ENCODE measurements at places on chromosomes 16 and 17.

GRCh38 chr16:14109077-14109775 is 38.1 kb downstream of the MRTFB start:
- no peak for DNase-seq

DNA sequence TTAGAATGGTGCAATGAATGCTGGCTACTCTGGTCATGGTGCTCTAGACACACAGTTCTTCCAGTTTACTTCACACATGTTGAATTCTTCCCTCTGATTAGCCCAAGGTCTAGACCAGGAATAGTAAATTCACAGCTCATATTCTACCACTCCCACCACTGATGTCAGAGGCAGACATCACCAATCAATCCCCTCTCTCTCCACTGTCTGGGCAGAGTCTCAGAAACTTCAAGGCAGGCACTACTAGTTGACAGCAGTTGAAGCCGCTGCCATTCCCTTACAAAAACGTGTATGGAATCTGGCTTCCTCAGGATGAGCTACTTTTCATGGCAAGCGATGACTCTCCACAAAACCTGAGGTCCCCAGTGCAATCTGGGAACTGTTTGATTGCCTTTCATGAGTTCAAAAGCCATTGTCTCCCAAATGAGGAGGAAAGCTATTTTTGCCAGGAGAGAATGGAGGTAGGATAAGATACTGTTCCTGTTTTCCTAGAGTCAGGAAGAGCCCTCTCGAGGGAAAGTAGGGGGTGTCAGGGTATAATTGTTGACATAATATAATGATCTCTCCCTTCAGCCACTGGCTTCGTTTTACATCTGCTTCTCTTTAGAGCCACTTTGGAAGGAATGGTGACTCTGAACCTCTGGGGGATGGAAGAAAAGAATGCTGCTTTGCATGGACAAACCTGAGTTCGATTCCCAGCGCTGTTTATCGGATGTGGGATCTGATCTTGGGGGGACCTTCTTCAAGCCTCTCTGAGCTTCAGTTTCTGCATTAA is 90.0 kb downstream of the FOXL1 start:
- DNase-seq = no peak

DNA sequence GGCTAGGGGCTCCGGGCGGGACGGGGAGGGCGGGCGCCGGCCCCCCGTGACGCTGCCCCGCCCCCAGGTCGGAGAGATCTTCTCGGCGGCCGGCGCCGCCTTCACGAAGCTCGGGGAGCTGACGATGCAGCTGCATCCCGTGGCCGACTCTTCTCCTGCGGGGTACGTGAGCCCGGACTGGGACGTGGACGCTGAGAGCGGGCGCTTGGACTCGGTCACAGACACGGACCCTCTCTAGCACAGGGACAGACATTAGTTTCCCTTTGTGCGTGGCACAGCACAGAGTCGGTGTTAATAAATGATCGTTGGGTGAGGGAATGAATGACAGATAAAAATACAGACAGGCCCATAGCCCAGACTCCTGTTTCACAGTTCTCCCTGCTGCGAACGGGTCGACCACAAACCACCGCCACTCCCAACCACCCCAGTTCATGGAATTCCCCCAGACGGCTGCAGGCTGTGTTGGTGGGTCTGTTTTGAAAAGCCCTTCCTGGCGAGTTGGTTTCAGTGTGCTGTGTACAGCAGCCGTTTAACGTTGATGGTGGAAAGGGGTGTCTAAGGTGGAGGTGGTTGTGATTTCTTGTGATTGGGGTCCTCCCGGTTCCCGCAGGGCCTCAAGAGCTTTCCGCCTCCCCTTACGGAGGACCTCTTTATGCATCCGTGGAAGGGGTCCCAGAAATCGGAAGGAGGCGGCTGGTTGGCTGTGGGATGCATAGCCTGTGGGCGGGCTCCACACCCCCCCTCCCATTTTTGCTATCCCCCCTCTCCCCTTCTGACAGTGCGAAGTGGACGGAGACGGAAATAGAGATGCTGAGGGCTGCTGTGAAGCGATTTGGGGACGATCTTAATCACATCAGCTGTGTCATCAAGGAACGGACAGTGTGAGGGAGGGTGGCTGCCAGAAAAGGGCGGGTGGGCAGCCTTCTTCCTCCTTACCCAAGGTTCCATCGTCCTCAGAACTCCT is 2.9 kb downstream of the RNASEK start:
- DNase-seq = peak; percentile 83

- no peak for DNase-seq
Measured at GRCh38 chr17:64176556-64176955, 46.6 kb upstream of the ERN1 start.

DNA sequence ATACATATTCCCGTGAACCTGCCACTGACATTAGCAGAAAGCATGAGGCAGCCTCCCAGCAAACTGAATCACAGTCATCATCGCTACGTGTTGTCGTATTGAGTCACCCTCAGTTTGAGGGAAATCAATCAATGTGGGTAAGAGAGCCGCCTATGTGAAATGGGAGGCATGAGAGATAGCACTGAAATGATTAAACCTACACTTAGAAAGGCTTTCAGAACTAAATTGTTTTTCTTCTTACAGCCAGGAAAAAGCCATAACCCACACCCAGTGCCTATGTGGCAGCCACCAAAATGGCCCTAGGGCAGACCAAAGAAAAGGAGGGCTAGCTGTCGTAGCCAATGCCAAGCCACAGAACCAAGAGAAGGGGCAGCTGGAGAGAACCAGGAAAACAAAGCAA is 90.5 kb downstream of the ADAMTS18 start:
- DNase-seq = no peak

GRCh38 chr17:77774182-77774581 is 184.3 kb upstream of the TNRC6C start:
- DNase-seq = no peak

- DNase-seq = no peak
Measured at GRCh38 chr17:13001991-13002615, 15.7 kb downstream of the ELAC2 start.

DNA sequence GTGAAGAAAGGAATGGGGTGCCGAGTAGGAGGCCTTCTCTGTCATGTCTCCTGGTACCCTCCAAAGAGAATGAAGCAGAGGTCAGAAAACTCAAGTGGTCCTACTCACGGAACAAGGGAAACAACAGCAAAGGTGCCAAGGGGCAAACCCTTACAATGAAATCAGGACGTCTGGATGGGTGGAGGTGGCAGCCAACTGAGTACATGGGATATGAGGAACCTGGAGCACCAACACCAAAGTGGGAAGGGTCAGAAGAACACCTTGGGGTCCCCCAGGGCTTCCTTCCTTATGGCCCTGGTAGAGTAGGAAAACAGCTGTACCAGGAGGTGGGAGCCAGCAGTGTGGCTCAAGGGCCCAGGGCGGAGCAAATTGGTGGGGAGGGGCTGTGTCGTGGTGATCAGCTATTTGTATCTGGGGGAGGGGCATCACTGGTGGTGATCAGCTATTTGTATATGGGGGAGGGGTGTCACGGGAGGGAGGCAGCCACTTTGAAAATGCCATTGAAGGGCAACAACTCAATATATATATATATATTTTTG is 643 bp downstream of the HIGD1B start:
- DNase-seq = no peak

GRCh38 chr16:12236589-12236988 is 260.1 kb downstream of the SNX29 start:
- DNase-seq = no peak

DNA sequence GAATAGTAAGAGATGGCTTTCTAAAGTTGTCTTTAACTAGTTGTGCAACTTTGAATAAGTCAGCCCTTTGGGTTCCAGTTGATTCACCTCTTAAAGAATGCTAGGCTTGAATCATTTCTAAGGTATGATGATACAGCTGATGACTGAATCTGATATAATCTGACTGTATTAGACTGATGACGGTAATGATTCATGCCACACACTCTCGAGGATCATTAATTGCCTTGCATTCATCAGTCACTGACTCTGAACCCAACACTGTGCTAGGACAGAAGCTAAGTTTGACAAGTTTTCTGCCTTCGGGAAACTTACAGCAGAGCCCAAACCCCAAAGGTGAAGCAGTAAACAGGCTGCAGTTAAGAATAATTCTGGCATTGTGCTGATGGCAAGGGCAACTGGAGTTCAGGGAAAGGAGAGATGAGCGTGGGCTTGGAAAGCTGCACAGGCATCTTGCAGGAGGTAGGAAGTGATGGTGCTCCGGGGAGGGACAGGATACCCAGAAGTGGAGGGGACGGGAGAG is 25.8 kb downstream of the ASIC2 start:
- DNase-seq = no peak

DNA sequence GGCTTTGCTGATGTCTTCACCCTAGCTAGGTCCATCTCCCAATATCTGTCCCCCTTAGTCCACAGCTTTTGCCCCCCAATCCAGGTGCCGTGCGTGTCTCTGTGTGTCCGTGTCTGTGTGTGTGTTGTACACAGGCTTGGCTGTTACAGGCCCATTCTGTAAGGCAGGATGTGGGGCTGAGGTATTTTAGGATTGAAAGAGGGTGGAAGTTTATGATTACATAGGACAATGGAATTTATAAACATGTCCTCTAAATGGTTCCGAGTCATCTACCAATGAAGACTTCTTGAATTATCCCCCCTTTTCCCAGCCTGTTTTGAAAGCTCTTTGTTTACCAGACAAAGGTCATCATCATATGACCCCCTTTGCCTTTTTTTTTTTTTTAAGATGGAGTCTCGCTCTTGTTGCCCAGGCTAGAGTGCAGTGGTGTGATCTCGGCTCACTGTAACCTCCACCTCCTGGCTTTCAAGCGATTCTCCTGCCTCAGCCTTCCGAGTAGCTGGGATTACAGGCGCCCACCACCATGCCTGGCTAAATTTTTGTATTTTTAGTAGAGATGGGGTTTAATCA is 21.9 kb downstream of the ACE start:
- no peak for DNase-seq

DNA sequence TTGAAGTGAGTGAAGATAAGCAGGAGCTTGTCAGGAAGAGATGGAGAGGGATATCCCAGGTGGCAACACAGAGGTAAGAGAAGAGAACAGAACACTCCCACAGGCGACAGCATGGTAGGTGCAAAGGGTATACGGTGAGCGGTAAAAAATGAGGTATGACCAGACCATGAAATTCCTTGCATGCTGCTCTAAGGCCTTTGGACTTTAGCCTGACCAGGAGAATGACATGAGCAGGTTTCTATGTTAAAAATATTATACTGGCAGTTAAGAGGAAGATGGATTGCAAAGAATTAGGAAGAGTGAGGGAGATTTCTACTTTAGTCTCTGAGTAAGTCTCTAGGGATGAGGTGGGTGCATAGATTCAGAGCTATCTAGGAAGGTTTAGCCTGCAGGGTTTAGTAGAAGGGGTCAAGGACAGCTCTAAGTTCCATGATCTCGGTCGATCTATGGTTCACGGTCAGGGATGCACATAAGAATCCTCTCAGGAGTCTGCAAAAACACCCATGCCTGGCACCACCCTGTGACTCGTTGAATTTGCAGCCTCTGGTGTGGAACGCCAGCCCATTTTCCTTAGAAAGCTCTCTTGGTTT is 65.7 kb downstream of the HLF start:
- no peak for DNase-seq

GRCh38 chr17:42913522-42913921 is 12.9 kb downstream of the G6PC1 start:
- DNase-seq = no peak

DNA sequence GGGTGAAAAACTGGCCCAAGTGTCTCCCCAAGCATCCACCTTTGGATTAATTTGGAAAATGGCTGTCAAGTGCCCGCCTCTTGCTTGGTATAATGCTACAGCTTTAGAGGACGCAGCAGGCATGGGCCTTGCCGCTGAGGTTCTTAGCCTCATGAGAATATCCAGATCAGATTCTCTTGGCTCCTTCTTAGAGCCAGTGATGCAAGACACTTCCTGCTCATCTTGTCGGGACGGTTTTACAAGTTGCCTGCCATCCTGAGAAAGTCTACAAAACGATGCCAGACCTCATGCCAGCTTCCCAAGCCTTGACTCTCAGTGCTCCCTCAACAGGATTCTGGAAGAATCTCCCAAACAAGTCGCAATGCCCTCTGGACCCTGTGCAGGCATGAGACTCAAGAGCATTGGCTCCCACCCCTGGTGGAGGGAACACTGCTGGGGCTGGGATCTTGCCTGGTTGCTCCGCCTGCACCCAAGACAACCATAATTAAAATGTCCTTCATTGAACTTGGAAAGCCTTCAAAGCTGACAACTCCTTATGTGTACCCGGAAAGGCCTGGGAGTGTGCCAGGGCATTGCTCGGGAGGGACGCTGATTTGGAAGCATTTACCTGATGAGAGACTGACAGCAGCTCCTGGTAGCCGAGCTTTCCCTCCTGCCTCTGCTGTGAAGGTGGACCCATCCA is 25.8 kb upstream of the STH start:
- DNase-seq = no peak

DNA sequence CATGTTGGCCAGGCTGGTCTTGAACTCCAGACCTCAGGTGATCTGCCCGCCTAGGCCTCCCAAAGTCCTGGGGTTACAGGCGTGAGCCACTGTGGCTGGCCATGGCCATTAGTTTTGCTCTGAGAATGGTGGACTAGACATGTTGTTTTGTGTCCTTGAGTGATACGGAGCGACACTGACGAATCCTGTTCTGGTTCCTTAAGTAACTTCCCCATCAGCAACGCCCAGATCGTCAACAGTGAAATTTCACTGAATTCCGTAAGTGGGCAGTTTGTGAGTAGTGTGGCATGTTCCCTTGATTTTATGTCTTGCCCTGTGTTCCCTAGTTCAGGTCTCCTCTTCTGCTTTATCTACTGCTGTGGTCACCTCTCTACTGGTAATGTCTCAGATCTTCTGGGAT is 67.4 kb downstream of the SNX29 start:
- no peak for DNase-seq

DNA sequence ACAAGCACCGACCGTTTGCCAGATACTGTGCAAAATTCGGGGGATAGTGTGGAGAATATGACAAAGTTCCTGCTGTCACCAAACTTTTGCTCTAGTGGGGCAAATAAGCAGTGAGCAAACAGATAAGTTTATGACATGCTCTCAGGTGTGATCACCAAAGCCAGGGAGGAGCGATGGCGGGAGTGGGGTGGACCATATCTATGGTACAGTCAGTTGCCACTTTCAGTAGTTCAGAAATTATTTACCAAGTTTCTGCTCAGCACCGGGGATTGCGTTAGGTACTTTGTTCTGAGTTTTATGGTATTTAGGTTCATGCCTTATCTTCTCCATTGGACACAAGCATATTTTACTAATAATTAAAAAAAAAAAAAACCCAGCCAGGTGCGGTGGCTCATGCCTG is 11.9 kb downstream of the MSI2 start:
- DNase-seq = no peak

DNA sequence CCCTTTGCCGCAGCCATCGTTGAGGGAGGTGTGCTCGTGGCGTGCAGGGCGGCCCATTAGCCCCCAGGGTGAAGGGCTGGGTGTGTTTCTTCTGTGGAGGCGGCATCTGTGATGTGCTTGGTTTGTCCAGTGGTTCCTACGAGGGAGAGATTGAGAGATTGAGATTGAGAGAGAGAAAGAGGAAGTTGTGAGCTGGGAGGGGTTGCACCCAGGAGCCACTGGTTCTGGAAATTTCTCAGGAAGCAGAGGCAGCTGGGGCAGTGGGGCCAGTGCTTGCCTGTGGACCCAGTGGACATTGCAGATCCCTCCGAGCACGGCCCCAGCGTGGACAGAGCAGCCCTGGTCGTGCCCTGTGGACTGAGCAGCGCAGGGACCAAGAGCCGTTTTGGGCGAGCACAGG is 72.0 kb upstream of the ZNF750 start:
- DNase-seq = no peak

GRCh38 chr17:5241861-5242671 is 7.4 kb upstream of the SCIMP start:
- no peak for DNase-seq

Data from NCI-H510A (cell line).